ENCODE measurements at places on chromosomes 6 and 20. TPM values are rescaled to one million over a fixed set of nuclear protein-coding genes. Genes with fewer than 3 reads are reported as not detected.

The WFDC10B gene
- total RNA-seq = not detected

The NT5E gene
- 112 TPM for total RNA-seq

The LTV1 gene
- 40.4 TPM for total RNA-seq

The KCNK5 gene
- 2.6 TPM for total RNA-seq

The SH3BGRL2 gene
- total RNA-seq = 8.8 TPM

The FAM83B gene
- 25.4 TPM for total RNA-seq

The VSTM2L gene
- 15.6 TPM for total RNA-seq

The RIMS1 gene
- not detected for total RNA-seq

The PDYN gene
- total RNA-seq = not detected

The LPA gene
- not detected for total RNA-seq

The SOBP gene
- 0.21 TPM for total RNA-seq

The MYL9 gene
- 4.3 TPM for total RNA-seq

The OR2J3 gene
- total RNA-seq = not detected

The SLC22A16 gene
- total RNA-seq = not detected

The VGLL2 gene
- not detected for total RNA-seq

The TPD52L1 gene
- total RNA-seq = 92.6 TPM

The TUBB1 gene
- total RNA-seq = not detected

Measured in MCF 10A (cell line).